Esophagus mucosa (tissue), 1 donor: ENCODE measurements at places on chromosomes 7 and 10. TPM values are rescaled to one million over a fixed set of nuclear protein-coding genes. Genes with fewer than 3 reads are reported as not detected.

- ATAC-seq = no peak
Observed at GRCh38 chr10:90959826-90960225, 38.9 kb upstream of the ANKRD1 start.

DNA sequence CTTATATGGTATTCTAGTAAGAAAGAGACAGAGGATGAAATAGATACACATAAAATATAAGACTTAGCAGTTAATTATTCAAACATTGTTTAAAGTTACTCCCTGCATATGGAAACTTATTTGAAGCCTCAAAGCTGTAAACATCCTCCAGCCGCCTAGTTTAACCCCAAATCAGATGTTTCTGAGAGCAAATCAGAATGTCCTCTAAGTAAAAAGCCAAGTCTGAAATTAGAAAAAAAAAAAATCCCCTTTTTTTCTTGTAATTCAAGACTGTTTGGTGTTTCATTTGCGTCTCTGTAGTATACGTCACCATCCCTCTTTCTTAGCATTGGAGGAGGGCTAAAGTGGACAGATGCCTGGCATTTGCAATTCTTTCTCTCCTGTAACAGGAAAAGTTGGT lies 46.4 kb downstream of the TMEM26 start:
- ATAC-seq = no peak

GRCh38 chr7:157310676-157311185 lies 26.1 kb upstream of the DNAJB6 start:
- ATAC-seq = peak; percentile 57

DNA sequence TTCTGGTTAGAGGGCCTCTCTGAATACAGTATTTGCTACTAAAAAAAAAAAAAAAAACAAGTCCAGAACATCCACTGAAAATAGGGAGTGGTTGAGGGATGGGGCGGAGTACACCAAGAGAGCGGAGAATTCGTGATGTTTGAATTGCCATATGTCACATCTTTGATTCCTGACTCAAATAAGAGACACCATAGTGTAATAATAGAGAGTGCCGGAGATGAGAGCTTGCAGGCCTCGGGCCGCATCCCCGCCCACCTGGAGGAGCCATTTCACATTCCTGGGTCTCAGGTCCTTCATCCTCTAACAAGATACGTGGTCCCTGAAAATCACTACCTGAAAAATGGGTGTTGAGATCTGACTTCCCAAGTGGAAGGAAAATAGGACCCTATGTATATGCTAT lies 46.8 kb downstream of the KIAA1549 start:
- ATAC-seq = no peak

- ATAC-seq = no peak
Observed at GRCh38 chr10:15712883-15713282, 6.8 kb downstream of the ITGA8 start.

- ATAC-seq = peak; percentile 20
Observed at GRCh38 chr10:91201213-91201996, 19.1 kb upstream of the PCGF5 start.

DNA sequence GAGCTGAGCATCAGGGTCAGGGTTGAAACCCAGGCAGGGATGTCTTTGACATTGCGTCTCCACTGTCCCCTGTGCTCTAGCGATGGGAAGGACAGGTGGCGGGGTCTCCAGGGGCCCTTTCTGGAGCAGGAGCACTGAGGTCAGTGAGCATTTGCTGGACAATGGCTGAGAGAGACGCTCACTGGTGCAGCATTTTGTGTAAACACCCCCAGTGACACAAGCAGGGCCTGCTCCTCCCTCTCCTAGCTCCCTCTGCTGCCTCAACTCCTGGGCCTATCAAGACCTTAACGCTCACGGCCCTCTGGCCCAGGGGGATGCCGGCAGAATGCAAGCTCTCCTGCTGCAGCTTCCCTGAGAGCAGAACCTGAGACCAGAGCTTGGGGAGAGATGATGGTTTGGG lies 17.4 kb upstream of the INMT start:
- no peak for ATAC-seq

- ATAC-seq = no peak
Observed at GRCh38 chr10:96921655-96922054, 89.6 kb downstream of the LCOR start.

DNA sequence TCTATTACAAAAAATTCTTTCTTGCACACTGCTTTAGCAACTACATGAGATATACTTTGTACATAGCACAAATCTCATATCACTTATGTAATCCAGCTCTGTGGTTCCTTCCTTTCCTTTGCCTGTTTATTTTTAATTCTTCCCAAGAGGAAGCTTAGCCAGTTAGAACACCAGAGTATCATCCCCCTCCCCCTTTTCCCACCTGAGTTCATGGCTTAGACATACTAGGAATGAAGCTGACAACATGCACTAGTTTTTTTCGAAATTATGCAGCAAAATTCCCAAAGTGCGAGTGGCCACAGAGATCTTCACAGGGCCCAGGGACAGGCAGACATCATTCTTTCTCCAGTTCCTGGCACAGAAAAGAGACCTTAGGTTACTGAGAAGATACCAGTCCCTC lies 17.8 kb downstream of the CAV1 start:
- no peak for ATAC-seq

DNA sequence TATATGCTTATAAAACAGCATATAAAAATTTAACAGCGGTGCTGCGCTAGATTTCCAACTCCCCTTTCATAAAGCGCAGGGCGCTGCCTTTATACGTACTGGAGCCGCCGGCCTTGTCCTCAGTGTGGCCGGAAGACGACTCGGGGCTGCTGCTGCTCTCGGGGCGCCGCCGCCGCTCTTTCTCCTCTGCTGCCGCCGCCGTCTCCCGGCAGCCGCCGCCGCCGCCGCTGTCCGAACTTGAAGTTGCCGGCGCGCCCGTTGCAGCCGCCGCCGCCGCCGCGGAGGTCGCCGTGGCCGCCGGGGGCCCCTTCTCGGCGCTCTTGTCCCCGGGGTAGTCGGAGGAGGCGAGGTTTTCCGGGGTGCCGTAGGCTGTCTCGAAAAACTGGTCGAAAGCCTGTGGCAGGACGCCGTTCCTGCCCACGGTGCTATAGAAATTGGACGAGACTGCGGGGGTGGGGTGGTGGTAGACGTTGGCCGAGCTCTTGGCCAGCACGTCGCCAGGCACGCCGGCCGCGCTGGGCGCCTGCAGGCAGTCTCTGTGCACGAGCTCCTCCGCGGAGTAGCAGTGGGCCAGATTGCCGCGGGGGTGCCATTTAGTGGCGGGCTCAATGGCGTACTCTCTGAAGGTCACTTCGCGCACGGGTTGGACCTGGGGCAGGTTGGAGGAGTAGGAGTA lies 557 bp downstream of the HOXA11 start:
- peak; percentile 3 for ATAC-seq

- ATAC-seq = peak; percentile 43
Observed at GRCh38 chr7:77403957-77404356, 12.2 kb downstream of the GSAP start.

DNA sequence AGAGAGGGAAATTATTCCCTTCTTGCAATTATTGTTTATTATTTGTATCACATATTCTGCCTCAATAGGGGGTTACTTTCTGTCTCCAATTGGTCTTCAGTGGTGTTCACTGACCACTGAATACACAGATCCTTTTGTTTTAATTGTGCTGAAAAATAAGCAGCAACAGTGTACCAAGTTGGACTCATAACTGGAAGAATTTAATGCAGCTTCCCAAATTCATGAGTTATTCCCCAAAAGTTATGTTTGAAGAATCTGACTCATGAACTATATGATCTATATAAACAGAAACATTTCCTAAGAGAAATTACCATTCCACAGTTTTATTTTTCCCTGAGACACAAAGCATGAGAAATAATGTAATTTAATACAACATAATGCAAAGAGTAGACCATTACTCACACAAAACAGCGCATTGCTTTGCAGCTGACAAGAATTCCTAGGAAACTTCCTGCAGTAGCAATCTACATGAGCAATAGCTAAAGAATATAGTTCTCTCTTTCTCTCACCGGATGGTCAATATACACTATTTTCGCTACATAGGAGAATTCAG lies 479.2 kb downstream of the HTR7 start:
- no peak for ATAC-seq

GRCh38 chr10:79430936-79431335 lies 14.5 kb downstream of the ZCCHC24 start:
- ATAC-seq = no peak

DNA sequence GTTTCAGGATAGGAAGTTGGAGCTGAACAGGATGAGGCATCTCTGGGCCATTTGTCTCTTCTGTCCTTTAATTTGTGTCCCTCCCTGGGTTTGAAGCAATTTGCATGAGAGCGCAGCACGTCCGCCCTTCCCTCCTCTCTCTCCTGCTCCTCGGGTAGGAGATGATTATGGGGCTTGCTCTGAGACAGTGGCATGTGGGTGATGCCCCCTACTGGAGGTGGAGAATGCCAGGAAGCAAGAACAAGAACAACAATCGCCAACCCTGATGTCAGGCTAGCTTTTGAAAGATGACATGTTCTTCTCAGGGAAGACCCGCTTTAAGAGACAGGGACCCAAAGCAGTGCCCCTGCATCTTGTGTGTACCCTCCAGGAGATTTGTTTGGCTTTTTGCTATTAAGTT lies 63.9 kb upstream of the LOXL4 start:
- peak; percentile 44 for ATAC-seq

GRCh38 chr7:1964211-1964912 lies 268.4 kb downstream of the MAD1L1 start:
- ATAC-seq = no peak

- ATAC-seq = no peak
Observed at GRCh38 chr7:23470330-23471105, at the start of gene IGF2BP3. IGF2BP3 (minus strand) TSS chr7:23470491; CDS start chr7:23470110, 381 bp downstream.

GRCh38 chr7:76381814-76382213 lies 23.0 kb upstream of the YWHAG start:
- ATAC-seq = no peak

DNA sequence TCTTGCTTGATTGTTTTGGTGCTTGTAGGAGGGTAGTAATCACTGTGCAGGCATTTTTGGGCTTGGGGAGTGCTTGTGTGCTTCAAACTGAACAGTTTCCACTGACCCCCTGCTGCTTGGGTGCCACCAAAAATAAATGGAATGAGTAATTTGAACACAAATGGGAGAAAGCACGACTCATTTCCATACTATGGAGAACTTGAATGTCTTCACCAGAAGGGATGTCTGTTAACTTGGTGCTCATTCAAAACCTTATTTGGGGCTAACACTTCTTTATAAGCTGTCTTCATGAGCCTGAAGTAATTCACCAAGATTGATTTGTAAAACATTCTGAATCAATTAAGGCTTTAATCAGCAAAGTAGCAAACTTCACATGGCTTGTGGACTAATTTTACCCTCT lies 560.3 kb downstream of the SDK1 start:
- no peak for ATAC-seq

DNA sequence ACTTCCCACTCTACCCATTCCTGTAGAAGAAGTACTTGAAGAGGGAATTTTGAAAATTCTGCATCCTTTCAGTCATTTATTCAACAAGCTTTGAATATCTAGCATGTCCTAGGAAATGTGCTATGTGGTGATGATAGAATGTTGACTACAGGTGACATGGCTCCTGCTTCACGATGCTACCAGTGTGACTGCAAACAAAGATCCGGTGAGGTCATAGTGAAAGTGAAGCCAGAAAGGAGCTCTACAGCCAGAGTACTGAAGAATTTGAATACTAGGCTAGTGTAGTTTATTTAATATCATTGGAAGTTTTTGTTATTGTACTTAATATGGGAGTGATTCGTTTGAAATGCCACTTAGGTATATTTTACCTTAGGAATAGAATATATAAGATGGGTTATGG lies 348.1 kb downstream of the TFEC start:
- no peak for ATAC-seq

DNA sequence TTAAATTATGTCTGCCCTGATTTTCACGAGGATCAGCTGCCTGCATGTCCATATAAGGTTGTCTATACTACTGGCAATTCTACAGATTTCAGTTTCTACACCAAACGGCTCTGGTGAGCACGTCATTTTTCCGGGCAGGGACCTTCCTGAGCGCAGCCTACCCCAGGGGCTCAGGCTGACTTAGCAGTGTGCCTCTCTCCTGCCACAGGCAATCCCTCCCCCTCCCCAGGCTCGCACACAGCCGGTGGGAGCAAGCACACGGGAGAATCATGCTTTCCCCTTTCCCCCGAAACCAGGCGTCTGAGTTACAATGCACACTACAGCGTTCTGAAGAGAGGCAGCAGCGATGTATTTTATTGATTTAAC lies 1.7 kb downstream of the KLF6 start:
- peak; percentile 6 for ATAC-seq

GRCh38 chr10:27997865-27998177 lies 1.1 kb downstream of the ODAD2 start:
- ATAC-seq = no peak

- ATAC-seq = peak; percentile 42
Observed at GRCh38 chr10:20858292-20859124, 38.6 kb downstream of the NEBL start.

DNA sequence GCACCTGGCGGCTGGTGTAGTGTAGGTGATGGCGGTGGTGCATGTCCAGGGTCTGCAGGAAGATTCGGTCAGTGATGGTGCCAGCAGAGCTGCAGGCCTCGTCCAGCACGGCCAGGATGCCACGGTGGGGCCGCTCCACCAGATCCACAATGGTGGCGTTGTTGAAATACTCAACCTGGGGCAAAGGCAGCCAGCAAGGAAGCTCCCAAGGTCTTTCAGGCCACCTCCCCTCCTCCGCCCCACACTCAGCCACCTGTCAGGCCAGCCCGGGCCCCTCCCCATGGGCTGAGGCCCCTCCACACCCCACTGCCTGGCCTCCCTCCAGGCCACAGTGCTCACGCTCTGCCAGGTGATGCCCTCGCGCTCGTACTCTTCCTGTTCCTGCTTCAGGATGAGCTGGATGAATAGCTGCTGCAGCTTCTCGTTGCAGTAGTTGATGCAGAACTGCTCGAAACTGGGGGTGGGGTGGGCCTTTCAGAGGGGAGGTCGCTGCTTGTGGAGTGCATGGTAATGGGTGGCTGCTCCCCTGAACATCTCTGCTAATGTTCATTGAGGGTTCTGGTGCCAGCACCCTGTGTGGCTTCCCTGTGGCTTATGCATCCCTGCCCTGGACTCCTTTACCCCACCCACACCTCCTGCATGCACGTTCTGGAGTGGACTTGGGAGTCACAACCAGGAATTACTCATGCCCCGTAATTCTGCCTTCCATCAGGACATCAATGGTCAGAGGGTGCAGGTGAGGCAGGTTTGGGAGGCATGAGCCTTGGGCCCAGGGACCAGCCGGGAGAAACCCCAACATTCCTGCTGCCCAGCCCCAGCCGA lies 8.9 kb downstream of the MYO1G start:
- ATAC-seq = no peak

GRCh38 chr7:35797311-35797710 lies 3.5 kb upstream of the SEPTIN7 start:
- ATAC-seq = no peak

Gene PAX2
- total RNA-seq = not detected

Gene GDF10
- not detected for total RNA-seq

Gene BRAF
- 16.9 TPM for total RNA-seq

Gene SSC4D
- total RNA-seq = 0.92 TPM

Gene PRLHR
- total RNA-seq = not detected

Gene CWF19L1
- total RNA-seq = 16.5 TPM

Gene PIK3CG
- total RNA-seq = 0.56 TPM

Gene UNC5B
- total RNA-seq = 37.0 TPM

Gene CRYGN
- not detected for total RNA-seq

Gene YWHAG
- total RNA-seq = 86.9 TPM

Gene MKX
- 1.4 TPM for total RNA-seq

Gene MYOF
- 134 TPM for total RNA-seq

Gene OR2A5
- not detected for total RNA-seq

Gene AMPH
- 0.16 TPM for total RNA-seq
